ENCODE measurements at places on chromosomes 12 and 14.

- no peak for DNase-seq
These were observed 115.7 kb downstream of the NCOR2 start for GRCh38 chr12:124451637-124452243.

DNA sequence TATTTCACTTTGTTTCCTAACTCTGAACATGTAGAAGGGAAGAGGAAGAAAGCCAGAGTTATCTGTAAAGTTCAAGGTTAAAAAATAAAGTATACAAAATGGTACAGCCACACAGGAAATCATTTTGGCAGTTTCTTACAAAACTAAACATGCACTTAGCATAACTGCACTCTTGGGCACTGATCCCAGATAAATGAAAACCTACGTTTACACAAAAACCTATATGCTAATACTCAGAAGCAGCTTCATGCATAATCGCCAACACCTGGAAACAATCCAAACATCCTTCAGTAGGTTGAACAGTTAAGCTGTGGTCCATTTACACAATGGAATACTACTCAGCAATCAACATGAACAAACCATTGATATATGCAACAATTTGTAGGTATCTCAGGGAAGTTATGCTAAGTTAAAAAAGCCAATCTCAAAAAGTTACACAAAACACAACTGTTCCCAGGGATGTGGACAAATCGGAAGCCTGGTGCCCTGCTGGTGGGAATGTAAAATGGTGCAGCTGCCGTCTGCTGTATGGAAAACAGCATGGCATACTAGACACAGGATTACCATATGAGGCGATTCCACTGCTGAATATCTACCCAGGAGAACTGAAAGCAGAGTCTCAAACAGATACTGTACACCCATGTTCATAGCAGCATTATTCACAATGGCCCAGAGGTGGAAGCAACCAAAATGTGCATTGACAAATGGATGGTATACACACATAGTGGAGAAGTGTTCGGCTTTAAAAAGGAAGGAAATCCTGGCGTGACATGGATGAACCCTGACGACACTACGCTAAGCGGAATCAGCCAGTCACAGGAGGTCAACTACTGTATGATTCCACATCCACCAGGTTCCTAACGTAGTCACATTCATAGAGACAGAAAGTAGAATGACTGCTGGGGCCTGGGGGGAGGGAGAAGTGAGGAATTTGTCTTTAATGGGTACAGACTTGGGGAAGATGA lies 37.7 kb downstream of the NRDE2 start:
- no peak for DNase-seq

- DNase-seq, result no peak
These were observed 40.3 kb upstream of the TRAF3 start for GRCh38 chr14:102736956-102737355.

- no peak for DNase-seq
These were observed 21.5 kb downstream of the PPTC7 start for GRCh38 chr12:110561471-110562201.

- DNase-seq, result no peak
These were observed 270.3 kb downstream of the CCDC91 start for GRCh38 chr12:28460420-28461130.

- no peak for DNase-seq
These were observed 348.9 kb upstream of the FAR2 start for GRCh38 chr12:28800129-28800528.

DNA sequence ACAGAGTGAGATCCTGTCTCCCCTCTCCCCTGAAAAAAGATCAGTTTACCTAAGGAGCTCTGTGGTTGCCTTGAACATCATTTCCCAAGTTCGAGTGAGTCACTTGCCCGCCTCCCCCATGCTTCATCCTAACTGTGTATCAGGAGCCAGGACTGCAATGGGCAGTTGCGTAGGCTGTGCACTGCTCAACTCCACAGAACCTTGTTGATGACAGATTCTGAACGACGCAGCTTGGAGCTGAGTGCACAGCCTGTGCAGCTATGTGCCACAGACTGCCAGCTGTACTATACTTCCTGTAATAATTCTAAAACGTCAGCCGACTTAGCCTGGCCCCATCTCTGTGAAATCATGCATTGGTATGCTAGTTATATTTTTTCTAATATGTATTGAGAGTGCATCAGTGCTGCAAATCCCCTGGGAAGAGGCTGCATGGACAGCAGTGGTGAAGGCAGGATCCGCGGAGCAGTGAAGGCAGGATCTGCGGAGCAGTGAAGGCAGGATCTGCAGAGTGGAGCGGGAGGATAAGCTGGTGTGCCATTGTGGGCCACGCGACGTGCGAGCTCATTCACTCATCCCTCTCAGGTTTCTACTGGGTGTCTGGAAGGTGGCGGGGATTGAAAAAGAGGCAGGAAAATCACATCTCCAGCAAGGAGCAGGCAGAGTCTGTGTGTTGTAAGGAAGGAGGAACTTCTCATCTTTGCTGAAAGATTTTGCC lies 80.8 kb downstream of the GALNT9 start:
- no peak for DNase-seq

DNA sequence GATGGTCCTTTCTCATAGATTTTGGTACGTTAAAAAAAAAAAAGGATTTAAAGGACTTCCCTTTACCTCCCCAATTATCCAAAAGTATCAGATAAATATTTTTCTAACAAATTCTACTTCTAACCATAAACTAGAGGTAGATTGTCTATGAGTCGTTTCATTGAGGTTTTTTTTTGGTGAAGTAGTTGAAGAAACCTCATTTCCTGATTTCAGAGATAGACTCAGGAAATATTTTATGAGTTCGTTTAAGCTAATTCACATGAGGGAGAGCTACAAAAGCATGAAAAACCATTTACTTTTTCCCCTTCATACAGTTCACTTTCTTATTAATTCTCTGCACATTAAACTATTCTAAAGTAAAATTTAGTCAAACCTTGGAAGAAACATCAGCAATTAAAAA lies 112.5 kb downstream of the RALGAPA1 start:
- DNase-seq, result no peak

DNA sequence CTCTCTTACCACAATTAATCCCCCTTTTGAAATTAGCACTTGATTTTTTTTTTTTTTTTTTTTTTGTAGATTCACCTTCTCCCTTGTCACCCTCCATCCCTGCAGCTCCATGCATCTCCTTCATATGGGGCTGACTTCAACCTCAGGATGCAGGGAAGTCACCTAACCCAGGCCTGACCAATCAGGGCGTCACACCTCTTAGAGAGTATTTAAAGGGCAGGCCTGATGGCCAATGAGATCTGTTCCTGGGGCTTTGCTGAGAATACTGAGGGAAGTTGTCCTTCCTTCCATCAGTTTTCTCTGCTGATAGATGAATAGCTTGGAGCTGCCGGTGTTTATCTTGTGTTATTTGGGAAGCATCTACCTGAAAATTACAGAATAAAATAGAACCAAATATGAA lies 1104.7 kb upstream of the TMEM132C start:
- no peak for DNase-seq

DNA sequence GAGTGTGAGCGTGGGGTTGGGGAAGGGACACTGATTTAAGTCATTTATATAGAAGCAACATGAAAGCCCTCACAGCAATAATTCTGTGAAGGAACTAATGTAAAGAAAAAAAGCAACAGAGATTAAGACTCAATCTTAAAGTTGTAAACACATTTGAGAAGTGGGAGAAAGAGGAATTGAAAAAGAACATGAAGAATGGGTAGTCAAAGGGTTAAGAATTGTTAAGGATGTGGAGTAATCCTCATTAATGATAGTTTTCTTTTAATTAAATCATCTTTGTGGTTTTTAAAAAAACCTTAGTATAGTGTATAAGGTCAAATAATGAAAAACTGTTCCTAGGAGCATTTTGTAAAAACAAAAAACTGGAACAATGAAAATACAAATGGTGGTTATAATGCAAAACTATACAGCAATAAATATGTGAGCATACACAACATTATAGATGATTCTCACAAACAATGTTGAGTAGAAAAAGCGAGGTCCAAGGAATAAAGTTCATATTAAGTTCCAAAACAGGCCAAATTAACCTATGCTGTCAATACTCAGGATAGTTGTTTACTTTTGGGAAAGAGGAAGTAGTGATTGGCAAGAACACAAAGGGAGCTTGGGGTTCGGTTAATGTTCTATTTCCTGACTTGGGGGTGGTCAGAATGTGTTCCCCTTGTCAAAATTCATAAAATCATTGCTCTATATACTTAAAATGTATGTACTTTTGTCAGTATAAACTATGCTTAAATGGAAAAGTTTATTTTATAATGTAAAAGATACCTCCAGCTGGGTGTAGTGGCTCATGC lies 120.4 kb upstream of the ATF7IP start:
- DNase-seq, result no peak

- no peak for DNase-seq
These were observed 23.8 kb upstream of the CISTR start for GRCh38 chr12:53775478-53776145.

GRCh38 chr12:52818388-52818787 lies 4.5 kb upstream of the KRT4 start:
- no peak for DNase-seq

DNA sequence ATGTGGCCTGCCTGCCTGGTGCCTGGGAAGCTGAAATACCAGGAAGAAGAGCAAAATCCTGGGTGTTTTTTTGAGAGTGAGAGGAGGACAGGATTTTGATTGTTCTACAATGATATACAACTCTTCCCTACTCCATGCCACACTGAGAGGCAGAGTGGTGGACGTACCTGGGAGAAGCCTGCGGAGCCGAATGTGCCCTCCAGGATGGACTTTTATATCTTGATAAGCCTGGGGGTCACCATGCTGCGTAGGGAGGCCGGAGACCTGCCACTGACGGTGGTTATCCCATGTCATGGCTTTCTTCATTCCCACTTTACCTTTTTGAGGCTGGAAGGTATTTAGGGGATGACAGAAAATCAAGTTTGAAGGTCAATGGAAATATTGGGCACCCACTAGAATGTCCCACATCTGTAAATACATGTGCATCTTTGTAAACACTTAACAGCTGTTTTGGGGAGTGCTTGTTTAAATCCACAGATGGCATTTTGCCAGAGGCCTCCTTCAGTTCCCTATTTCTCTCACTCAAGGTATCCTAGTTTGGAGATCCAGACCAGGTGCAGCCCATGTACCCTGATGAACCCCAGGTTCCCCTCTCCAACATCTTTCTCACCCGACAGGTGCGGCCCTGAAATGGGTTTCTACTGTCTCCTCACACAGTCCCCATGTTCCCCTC lies 1.1 kb upstream of the GLT1D1 start:
- DNase-seq, result no peak

GRCh38 chr14:100643426-100643825 lies 56.2 kb upstream of the BEGAIN start:
- DNase-seq, result no peak

DNA sequence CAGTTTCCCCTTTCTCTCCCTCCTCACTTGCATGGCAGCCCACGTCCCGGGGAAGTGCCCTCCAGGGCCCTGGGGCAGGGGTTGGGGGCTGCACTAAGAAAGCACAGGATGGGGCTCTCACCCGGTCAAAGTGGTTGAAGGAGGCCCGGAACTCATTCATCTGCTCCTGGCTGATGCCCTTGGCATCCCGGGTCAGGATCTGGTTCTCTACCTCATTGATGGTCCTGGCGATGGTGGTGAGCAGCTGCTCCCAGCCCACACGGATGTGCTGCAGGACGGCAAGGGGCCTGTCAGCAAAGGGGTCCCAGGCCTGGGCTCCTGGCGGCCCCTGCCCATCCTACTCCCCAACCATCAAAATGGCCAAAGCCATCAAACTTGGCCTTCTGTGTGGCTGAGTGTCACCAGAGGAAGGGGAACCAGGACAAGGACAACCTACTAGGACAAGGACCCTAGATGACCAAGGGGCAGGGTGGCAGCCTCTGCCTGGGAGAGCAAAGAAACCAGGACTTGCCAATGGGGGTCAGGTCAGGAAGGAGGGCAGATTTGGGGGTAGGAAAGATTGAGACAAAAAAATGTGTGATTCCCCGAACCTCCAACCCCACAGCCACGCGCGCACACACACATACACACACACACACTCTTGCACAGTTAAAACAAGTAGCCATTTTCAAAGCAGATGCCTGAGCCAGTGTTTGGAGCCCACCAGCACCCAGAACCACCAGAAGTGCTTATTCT lies 87.1 kb upstream of the ZFP36L1 start:
- DNase-seq, result no peak

DNA sequence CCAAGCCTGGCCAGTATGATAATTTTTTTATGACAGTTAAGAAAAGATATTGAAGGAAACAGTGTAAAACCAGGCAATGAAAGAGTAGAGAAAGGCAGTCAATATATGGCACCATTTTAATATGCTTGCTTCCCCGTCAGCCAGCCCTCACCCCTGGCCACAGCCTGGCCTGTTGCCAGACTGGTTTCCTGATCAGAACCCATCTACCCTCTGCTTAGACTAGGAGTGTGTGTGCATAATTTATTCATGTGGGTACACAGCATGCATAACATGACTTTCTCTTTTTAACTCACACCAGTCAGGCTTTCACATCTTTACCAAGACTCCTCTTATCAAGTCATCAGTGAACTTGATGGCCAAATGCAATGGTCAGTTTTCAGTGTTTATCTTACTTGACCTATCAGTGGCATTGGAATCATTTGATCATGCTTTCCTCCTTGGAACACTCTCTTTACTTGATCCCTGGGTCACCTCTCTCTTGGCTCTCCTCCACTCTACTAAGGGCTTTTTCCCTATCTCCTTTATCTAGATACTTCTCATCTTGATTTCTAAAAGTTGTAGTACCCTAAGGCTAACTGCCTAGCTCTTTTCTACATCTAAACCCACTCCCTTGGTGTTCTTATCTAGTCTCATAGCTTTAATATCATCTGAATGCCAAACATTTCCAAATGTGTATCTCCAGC lies 10.0 kb upstream of the GPR19 start:
- DNase-seq, result no peak

DNA sequence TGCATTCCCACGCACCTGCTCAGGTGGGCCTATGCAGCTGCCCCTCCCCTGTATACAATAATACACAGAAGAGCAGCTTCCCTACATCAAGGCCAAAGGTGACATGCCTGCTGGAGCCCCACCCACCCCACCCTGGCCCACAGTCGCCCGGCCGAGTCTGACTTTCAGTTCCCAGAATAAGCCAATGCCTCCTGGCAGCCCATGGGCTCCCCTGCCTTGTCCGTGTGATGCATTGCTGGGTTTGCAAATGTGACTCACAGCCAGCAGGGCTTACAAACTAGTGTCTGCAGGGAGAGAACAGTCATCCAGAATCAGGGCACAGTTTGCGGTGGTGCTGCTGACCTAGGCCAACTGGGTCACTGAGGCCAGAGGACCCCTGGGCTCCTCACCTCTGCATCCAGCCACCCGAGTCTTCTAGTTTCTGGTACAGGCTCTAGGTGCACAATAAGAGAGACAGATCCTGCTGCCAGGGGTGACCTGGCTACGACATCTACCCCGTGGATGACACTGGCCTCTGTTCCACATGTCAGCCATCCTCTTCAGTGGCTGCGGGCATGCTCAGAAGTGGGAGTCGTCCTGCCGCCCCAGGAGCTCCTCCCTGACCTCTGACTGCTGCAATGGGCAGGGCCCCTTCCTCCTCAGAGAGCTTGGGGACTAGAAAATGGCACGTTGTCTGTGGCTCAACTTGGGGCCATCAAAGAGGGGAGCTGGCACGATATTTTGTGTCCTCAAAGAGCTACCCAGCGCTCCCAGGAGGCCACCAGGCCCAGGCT lies 84.5 kb downstream of the CHGA start:
- no peak for DNase-seq

- no peak for DNase-seq
These were observed 321.9 kb upstream of the RTL1 start for GRCh38 chr14:101225157-101226152.
